ENCODE measurements at places on chromosomes 6 and 20.

GRCh38 chr20:24838546-24839535, 110.2 kb upstream of the CST7 start:
- peak; percentile 32 for DNase-seq

DNA sequence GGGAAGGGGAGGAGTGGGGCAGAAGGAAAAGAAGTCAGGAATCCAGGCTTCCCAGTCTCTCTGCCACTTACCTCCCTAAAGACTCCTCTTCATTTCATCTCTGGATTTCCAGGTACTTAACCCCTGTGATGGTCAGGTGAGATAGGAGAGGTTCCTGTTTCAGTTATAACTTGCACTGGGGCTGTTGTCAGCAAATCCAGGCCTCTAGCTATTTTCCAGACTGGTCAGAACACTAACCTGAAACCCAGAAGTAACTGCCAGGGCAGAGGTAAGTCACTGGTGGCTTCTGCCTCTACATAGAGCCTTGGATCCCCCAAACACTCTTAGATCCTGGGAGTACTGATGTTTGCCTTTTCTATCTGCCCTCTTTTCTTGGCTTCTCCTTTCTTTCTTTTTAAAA, 233.5 kb upstream of the TAB2 start:
- peak; percentile 67 for DNase-seq

GRCh38 chr6:41073203-41073967, 611 bp downstream of the NFYA start:
- DNase-seq: peak; percentile 95

DNA sequence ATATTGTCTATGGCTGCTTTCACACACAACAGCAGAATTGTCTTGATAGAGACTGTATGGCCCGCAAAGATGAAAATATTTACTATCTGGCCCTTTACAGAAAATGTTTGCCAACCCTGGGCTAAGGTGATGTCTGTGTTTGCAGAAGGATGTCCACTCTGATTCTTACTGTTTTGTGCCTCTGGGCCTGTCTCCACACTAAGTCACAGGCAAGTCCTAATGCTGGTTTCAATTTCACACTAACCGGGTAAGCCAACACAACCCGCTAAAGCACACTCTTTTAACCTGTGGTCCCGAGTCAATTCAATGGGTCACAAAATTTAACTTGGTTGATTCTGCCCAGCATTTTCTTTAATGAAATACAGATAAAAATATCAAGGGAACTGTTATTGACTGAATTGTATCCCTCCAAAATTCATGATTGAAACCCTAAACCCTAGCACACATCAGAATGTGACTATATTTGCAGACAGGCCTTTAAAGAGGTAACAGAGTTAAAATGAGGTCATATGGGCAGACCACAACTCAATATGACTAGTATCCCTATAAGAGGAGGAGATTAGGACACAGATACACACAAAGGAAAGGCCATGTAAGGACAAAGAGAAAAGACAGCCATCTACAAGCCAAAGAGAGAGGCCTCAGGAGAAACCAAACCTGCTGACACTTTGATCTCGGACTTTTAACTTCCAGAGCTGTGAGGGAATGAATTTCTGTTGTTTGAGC, 78.4 kb downstream of the FYN start:
- peak; percentile 24 for DNase-seq

DNA sequence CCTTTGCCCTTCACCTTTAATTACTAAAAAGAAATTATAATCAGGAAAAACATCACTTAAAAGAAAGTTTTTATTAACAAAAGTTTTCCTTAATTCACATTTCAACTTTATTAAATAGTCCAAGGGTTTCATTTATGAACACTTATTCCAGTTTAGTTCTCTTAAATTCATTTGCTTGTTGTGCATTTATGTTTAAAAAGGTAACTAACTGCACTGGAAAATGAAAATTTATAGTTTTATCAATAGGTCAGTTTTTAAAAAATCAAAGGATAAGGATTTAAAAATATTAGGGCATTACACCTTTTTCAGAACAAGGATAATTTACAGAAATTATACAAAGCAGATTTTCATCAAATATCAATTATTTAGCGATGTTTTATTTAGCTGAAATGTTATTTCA, 958 bp upstream of the ATP5F1E start:
- DNase-seq: no peak

DNA sequence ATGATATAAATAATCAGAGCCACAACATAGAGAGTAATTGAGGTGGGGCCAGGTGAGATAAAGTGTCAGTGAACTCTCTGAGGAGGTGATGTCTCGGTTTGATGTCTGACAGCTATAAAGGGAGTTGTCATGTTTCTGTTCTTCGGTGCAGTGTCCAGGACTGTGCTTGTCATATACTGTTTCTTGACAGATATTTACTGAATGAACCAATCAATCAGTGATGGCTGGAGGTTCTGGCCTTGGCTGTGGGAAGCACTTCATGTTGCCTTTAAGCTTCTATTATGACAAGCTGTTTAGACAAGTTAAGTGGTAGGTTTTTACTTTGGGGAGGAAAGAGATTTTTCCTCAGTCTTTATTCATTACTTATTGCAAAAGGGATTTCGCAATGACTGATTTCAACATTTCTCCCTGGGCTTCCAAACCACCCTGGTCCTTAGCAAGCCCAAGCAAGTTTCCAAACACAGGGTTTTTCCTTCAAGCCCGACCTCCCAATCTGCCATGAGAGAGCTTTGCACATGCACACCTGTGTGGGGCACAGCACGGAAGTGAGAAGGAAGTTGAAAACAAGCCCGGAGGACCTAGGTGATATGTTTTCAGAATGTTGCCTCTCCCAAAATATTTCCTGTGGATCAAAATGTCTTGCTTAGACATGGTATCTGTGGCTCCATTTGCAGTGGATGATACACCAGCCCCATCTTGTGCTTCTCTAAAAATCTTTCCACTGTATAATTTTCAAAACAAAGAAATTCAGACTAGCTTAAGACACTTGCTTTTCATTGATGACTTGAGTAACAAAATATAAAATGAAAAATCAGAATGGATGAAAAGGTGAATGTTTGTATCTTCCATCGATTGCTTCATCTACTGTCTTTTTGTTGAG, 567.3 kb upstream of the BTBD3 start:
- no peak for DNase-seq

GRCh38 chr20:47286681-47287080, 69.8 kb downstream of the ZMYND8 start:
- no peak for DNase-seq

GRCh38 chr6:128483472-128484135, 36.8 kb downstream of the PTPRK start:
- DNase-seq: no peak

GRCh38 chr6:14211562-14211942, 94.0 kb downstream of the CD83 start:
- DNase-seq: peak; percentile 76

DNA sequence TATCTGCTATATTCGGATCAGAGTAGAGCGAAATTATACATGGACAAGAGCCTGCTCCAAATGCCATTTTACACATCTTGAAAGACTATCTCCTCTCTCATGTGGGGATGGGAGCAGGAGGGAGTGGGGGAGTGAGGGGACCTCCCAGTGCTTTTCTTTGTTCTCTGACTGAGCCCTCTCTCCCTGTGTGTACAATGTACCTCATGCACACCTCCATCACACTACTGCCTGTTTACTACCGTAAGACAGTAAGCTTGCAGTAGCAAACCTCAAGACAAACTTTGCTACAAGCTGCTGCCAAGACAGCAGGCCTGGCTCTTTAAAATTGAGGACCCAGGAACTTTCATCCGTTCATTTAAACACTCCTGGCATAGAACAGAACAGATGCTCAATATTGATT, 7.2 kb downstream of the NHSL1 start:
- DNase-seq: no peak

DNA sequence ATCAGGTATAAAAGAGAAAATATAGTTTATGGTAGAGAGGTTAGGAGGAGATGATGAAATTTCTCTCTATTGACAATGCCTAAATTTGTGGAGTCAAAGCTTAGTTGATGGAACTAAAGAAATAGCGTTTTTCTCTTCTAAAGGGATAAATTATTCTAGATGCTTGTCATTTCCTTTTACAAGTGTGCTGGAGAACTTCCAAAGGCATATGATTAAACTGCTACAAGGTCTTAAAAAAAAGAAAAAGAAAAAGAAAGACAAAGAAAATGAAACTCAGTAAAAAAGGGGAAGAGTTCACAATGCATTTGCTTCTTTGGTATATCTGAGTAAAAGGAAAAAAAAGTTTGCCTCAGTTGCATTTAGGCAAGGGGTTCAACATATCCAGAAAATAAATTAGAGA, 499.8 kb upstream of the PTCHD4 start:
- DNase-seq: no peak

- peak; percentile 92 for DNase-seq
Observed at GRCh38 chr6:52325695-52326471, 36.1 kb upstream of the PAQR8 start.

DNA sequence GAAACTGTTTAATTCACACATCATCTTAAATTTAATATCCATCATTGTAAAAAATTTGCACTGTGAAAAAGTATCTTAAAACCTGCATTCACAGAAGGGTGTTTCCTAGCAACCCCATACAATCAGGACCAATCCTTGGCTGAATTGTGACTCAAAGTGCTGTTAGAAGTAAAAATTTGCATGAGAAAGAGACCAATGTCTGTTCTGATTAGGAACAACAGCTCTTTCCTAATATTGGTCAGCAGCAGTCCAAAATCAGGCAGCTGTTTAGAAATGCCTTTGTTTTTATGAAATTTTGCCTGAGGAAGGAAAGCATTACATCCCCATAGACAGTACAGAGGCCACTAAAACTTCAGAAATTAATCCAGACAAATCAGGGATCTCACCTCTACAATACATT, 987.0 kb downstream of the HACE1 start:
- no peak for DNase-seq

- DNase-seq: peak; percentile 41
Observed at GRCh38 chr6:165819394-165819793, 156.4 kb upstream of the PDE10A start.

DNA sequence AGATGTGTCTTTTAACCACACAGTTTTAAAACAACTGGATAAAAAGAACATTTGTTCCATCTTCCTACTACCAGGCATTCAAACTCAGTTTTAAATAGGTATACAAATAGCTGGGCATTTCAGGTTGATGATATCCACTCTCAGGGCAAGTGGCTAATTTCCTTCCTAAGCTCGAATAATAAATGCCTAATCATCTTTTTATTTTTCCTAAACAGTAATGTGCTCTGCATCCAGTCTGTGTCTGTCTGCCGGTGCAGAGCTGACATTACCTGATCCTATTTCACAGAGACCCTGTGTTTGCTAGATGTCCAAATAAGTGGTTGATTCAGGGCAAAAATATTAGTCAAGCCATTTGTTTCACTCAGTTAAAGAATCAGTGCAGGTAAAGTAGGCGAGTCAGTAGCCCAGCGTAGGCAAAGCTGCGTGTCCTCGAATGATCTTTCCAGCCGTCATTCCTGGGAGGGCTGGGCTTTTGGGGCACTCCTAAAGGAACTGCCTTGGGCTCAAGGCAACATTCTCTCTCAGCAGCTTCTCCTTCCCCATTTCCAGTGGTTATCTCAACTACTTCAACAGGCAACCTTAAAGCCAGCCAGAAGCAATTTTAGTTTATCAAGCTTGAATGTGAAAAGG, 74.2 kb upstream of the BMP2 start:
- no peak for DNase-seq

DNA sequence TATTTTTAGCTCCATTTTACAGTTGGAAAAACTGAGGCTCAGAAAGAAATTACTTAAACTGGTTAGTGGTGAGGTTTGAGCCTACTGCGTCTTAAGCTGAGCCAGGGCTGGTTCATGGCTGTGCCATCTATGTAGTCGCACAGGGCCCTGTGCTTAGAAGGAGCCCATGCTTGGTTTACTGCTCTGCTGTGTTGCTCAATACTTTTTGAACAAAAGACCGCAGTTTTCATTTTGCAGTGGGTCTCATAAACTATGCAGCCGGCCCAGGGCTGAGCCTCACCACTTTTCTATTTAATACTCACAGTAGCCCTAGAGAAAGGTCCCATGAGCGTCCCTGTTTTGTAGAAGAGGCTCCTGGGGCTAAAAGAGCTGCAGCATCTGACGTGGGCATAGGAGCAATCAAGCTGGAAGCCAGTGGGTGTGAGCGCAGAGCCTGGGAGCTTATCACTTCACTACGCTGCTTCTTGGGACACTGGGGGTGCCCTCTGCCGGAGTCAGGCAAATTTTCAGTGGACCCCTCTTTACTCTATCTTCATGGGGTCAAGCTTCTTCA, 501 bp downstream of the SIRPB2 start:
- no peak for DNase-seq

- peak; percentile 28 for DNase-seq
Observed at GRCh38 chr6:170137911-170138910, 152.7 kb downstream of the DLL1 start.

DNA sequence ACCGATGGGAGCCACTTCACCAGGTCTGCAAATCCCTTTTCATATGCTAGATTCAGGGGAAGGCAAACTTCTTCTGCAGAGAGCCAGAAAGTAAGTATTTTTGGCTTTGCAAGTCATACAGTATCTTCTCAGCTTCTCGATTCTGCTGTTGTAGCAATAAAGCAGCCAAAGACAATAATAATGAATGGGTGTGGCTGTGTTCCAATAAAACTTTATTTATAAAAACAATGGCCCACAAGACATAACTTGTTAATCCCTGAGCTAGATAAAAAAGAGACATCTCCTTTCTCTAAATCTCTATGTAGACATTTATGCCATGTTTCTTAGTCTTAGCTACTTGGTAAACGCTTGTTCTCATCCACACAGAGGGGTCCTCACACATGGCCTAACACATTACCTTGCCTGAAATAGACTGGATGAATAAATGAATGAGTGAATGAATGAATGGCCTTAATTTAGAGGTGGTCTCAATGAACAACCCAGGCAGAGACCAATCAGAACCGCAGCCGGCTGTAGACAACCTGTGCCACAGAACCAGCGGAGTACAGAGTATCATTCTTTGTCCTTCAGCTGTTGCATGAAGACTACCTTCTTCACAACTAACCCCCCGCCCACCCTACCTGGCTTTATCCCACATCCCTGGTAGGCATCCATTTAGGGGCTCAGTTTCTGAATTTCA, 13.5 kb upstream of the PREX1 start:
- no peak for DNase-seq

DNA sequence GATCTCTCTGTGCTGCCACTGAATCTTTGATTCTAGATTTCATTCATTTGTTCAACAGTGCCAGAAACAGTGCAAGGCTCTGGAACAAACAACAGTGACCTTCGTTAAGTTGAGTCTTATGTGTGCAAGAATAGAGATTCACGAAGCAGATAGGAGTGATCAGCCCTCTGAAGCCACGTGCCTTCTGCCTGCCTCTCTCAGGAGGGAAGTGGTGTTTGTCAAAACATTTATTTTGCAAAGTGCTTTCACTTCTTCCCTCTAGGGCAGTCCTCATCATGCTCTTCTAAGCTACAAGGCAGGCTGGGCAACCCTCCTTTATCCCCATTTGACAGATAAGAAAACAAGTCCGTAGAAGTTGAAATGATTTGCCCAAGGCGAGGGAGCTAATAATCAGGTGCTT, 204.3 kb downstream of the TFAP2C start:
- DNase-seq: no peak

All from islet precursor cell (in vitro differentiated cells).